ENCODE measurements at places on chromosomes 3 and 15.

- no peak for DNase-seq
Observed at GRCh38 chr15:77546870-77547269, 85.8 kb downstream of the LINGO1 start.

- DNase-seq: no peak
Observed at GRCh38 chr3:49807431-49808114, 4.5 kb downstream of the INKA1 start.

DNA sequence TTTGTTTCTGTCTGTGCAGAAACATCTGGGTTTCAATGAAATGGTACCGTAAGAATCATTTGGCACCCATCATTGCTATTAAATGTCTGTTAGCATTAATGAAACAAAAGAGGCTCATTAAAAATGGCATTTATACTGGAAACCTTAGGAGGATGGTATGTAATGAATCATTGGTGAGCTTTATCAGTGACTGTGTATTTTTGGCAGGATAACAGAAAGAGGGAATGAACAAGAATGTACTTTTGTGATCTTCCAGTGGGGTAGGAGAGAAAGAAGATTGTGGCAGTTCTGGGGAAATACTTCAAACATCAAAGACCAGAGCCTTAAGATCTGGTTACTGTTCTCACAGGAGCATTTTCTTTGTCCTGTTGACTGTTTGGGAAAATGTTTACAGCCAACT is 4.7 kb upstream of the DCBLD2 start:
- no peak for DNase-seq

GRCh38 chr3:50354186-50354764 is 3.6 kb downstream of the CYB561D2 start:
- DNase-seq: no peak
